ENCODE measurements at places on chromosomes 5 and 9.
A peak's percentile ranks its signal among the peaks of the same experiment; 100 is the strongest.

DNA sequence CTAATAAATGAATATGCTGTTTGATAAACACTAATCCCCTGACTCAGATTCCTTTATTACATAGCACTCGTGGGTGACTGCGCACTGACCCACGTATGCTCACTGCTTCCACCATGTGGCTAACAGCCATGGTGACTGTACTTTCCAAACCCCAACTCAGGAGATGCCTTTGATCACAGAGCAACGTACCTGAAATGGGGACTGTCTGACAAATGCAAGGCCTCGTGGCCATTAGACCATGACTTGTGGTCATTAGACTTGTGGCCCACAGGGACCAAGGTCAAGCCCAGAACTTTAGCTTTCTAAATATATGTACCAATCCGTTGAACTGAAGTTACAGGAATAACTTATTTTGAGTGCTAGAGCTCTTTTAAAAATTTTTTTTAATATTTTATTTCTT, 46.6 kb downstream of the CYFIP2 start:
- peak; percentile 51 for DNase-seq
- no peaks in the 10 kb centered on the region for H3K36me3 ChIP-seq
- H3K27me3 ChIP-seq = no peaks in the 10 kb centered on the region
- H3K4me3 ChIP-seq = no peak overlapping the region
- no peak overlapping the region for H3K27ac ChIP-seq
- peaks cover 13% of the 10 kb centered on the region for H3K4me1 ChIP-seq

GRCh38 chr5:72889324-72889723, 66.5 kb upstream of the FCHO2 start:
- H3K4me3 ChIP-seq = no peak overlapping the region
- H3K36me3 ChIP-seq = peaks cover 61% of the 10 kb centered on the region
- no peaks in the 10 kb centered on the region for H3K27me3 ChIP-seq
- H3K27ac ChIP-seq = no peak overlapping the region
- no peak for DNase-seq

DNA sequence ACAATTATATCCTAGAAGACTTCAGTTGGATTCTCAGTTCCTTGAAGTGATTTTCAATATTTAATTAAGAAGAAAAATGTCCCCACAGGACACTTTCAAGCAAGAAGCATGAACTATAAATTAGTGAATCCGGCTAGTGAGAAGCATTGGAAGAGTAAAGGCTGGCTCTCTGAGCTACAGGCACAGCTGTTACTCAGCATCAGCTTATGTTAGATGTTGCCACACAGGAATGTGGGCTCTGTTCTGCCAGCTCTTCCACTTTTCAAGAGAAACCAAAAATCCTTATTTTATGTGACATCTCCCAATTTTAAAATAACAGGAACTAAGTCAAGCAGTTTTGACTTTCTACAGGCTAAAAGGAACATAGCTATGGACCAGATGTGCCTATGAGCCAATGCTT, 14.9 kb downstream of the ZNF474 start:
- H3K36me3 ChIP-seq = no peaks in the 10 kb centered on the region
- H3K27me3 ChIP-seq = no peaks in the 10 kb centered on the region
- H3K27ac ChIP-seq = no peak overlapping the region
- no peak for DNase-seq
- no peak overlapping the region for H3K4me3 ChIP-seq
- no peaks in the 10 kb centered on the region for H3K4me1 ChIP-seq

GRCh38 chr9:136863623-136864273, 2.4 kb downstream of the EDF1 start:
- H3K27me3 ChIP-seq = no peaks in the 10 kb centered on the region
- peaks cover 15% of the 10 kb centered on the region for H3K4me1 ChIP-seq
- peaks cover 12% of the 10 kb centered on the region for H3K36me3 ChIP-seq
- H3K27ac ChIP-seq = peak overlapping the region; percentile 23
- no peak for DNase-seq

- no peak for DNase-seq
- H3K4me3 ChIP-seq = no peak overlapping the region
- no peak overlapping the region for H3K27ac ChIP-seq
- no peaks in the 10 kb centered on the region for H3K4me1 ChIP-seq
These were observed 17.1 kb downstream of the RNF44 start for GRCh38 chr5:176519810-176520720.

DNA sequence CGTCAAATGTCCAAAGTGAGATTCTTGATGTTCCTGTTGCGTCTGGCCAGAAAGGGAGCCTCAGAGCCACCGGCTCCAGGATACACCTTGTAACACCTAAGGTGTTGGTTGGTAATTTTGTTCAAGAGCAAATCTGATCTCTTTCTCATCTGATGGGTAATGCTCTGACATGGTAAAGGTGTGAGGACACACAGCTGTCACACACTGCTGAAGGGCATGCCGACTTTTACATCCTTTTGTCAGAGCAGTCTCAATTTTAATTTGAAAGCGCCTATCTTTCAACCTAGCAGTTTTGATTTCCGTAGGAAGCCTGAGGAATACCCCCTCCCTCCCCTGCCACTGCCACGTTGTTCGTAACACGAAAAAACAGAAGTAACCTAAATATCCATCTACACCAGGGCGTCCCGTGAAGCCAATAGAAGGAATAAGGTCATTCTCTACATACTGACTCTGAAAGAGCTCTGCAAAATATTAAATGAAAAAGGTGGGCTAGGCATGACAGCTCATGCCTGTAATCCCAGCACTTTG, 57.4 kb downstream of the TSTD2 start:
- H3K4me1 ChIP-seq = no peaks in the 10 kb centered on the region
- no peaks in the 10 kb centered on the region for H3K36me3 ChIP-seq
- no peak overlapping the region for H3K27ac ChIP-seq
- no peak for DNase-seq
- H3K27me3 ChIP-seq = no peaks in the 10 kb centered on the region

All from kidney (tissue), 22 donors.